ENCODE measurements at places on chromosomes 11 and 22. TPM values are rescaled to one million over a fixed set of nuclear protein-coding genes. Genes with fewer than 3 reads are reported as not detected.

TPH1 gene
- 0.20 TPM for total RNA-seq

CRYBA4 gene
- not detected for total RNA-seq

DNA sequence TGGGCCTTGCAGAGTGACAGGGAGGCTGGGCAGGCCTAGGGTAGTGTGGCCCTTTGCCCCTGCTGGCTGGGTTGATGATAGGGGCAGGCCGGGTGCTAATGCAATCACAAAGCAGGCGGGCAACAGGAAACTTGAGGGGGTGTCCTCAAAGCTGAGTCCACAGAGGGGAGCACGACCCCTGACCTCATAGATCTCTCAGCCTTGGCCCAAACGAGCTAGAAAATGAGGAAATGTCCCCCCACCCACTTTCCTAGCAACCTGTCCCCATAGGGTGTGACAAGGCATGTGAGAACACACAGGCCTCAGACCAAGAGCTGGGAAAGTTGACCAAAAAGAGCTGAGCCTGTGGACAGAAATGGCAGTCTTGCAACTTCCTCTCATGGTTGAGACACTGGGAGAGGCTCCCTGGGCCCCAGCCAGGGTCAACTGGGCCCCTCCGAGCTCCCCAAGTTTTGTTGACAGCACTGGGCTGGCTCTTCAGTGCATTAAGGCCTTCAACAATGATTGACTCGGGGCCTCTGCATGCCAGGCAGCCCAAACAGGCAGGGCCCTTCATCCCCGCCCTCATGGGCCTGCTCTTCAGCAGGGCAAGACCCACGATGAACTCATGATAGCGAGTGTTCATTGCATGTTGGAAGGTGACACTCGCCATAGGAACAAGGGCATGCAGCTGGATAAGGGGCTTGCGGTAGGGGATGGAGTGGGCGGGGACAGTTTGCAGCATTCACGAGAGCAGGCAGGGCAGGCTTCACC, 9.8 kb upstream of the SPI1 start:
- no peak overlapping the region for H3K27ac ChIP-seq
- H3K27me3 ChIP-seq, result no peaks in the 10 kb centered on the region
- H3K4me3 ChIP-seq, result no peak overlapping the region
- no peak for DNase-seq
- H3K4me1 ChIP-seq, result peaks cover 17% of the 10 kb centered on the region

DNA sequence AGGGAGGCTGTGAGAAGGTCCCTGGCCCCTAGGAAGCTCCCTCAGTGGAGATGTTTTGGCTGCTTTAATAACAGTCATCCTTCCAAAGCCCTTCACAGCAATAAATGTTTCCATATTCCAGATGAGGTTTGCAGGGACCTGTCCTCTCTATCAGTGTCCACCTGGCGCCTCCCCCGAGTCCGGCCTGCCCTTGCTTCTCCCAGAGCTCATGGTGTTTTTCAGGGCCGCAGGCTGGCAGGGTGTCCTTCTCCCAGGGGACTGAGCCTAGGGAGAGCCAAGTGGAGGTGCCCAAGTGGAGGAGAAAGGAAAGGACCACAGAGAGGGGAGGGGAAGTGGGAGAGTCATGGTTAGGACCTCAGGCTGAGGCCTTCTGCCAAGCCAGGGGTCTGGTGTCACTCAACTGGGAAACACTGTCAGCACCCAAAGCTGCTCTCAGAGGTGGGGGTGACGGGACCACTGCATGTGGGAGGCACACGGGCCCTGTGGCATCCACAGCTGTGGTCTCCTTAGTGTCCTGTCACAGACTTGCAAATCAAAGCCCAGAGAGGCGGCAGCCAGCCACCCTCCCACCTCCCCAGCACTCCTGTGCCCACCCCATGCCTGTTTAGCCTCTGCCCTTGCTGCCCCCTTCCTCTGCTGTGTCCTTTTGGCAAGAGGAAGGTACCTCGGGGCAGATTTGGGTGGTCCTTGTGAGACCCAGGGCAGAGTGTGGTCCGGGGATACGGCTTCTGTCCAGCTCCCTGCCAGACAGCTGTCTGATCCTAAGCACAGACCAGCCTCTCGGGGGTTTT, 6.4 kb downstream of the DERL3 start:
- peaks cover 8% of the 10 kb centered on the region for H3K36me3 ChIP-seq
- DNase-seq, result no peak
- H3K27me3 ChIP-seq, result no peaks in the 10 kb centered on the region
- H3K4me1 ChIP-seq, result no peaks in the 10 kb centered on the region

DNA sequence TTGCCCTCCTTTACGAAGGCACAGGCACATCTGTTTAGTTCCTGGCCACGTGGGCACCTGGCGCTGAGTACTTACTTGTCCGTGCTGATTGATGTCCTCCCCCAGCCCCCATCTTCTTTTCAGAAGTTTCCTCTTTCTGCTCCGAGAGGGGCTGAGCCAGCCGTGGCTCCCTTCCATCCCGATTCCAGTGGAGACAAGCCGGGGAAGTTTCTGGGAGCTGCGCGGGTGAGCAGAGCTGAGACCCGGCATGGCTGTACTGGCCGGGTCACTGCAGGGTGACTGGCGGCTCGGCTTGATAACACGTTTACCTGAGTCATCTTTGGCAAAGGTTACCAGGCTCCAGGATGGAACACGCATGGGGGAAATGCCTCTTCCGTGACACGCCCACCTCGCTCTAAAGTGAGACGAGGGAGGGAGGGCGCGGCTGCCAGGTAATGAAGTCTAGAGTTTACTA, 45.4 kb upstream of the ATXN10 start:
- H3K36me3 ChIP-seq, result no peaks in the 10 kb centered on the region
- DNase-seq, result no peak
- H3K4me1 ChIP-seq, result no peaks in the 10 kb centered on the region
- no peak overlapping the region for H3K27ac ChIP-seq

GRCh38 chr11:105609832-105610781, at the start of gene GRIA4:
GRIA4 (plus strand) TSS chr11:105610073; CDS start chr11:105610998, 925 bp downstream.
- H3K4me1 ChIP-seq, result no peaks in the 10 kb centered on the region
- DNase-seq, result no peak
- H3K36me3 ChIP-seq, result no peaks in the 10 kb centered on the region
- H3K27me3 ChIP-seq, result no peaks in the 10 kb centered on the region
